ENCODE measurements at places on chromosomes 7 and 10.

GRCh38 chr10:34078745-34079470 is 736.2 kb downstream of the PARD3 start:
- no peak for DNase-seq

DNA sequence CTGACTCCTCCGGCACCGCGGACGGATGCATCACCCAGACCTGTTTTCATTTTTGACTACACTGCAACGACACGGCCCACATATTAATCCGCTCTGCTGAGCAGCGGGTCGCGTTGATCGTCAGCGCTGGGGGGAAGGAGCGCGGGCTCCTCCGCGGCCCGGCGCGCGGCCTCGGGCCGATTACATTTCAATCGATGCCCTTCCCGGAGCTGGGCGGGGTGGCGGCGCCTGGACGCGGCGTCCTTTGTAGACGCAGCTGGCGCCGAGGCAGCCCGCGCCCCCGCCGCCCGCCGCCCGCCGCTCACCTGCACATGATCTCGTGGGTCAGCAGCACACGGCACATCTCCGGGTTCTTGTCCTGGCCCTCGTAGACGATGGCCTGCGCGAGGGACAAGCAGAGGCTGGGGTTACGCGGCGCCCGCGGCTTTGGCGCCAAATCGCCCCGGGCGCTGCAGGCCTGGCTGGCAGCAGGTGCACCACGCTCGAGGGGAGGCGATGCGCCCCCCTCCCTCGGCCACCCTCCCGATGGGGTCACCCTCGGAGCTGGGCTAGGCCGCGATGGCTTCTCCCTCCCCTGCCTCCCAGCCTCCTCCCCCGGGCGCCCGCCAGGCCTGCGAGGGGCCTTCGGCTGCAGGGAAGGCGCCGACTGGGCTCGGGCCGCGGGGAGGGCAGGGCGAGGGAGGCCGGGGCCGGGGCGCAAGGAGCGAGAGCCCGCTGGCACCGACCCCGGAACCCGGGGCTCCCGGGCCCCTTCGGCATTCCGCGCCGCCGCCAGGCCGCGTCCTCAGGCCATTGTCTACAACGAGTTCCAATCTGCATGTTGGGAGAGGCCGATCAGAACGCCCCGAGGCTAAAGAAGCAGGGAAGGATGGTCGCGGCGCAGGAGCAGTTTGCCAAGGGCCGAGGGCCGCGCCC is 5.2 kb downstream of the EBF3 start:
- no peak for DNase-seq

DNA sequence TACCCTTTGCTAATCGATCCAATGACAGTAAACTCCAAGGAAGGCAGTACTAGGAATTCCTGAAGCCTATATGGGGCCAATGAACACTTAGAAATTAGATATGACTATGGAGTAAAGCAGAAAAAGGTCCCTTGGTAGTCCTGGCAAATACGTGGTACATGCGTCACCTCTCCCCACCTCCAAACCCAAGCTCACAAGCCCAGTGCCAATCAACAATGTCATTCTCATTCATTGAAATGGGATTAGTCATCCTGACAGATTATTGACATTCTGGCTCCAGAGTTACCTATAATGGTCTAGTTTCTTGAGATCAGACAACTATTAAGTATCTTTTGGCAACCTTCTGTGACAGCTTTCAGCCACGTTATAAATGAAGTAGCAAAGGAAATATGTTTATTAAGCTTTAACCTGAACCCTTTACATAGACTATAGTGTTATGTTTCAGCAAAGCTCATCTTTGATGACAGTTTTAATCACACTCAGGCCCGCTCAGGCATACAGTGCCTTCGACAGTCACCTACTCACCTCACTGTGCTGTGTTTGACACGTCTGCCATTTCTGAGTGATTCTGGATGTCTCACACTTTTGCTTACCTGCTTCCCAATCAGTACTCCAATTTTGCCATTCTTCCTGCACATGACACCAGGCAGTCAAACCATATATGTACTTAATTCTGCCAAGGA is 69.6 kb upstream of the ADO start:
- DNase-seq = no peak

DNA sequence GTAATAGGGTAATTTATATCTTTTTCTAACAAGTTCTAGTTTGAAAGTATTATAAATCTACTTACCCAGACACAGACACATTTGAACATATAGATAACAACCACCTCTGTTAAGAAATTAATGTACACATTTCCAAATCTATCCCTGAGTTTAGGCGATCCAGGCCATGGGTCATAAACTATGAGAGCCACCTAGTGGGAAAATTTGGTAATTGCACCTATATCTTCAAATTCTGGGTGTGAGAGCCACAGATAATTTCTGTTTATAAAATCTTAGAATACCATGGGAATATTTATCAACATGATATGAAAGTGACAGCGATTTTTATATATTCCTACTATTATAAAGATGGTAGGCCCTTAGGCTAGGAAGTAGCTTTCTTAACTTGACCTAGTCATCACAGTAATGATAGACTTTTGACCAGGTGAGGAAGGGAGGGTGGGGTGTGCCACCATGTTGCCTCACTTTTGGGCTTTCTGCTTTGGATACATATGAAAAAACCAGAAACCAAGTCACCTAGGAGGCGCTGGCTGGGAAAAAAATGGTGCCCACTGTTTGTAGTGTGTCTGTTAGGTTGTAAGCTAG is 8.0 kb upstream of the EPHA1 start:
- DNase-seq = no peak

DNA sequence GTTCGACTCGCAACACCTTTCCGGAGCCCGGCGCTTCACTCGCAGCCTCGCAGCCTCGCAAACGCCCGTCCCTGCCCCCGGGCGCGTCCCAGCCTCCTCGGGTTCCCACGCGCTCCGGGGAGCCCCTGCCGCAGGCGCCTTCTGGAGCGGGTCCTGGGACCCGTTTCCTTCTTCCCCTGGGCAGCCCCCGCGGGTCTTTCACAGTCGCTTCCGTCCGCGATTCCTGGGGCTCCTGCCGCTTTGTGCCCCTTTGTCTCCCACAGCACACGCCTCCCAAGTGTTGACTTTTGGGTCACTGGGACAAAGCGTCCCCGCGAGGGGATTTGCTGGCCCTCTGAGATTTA is 140.7 kb downstream of the DYNC2I1 start:
- DNase-seq = no peak

- no peak for DNase-seq
These were observed 699.3 kb downstream of the INHBA start for GRCh38 chr7:41003611-41003940.

GRCh38 chr7:5423306-5423975 is at the start of gene TNRC18:
Gene TNRC18 (minus strand): TSS chr7:5423834. CDS start chr7:5421246, 2,588 bp downstream.
- DNase-seq = no peak
